B cell (primary cell): ENCODE measurements at places on chromosomes 16 and 17. TPM values are rescaled to one million over a fixed set of nuclear protein-coding genes. Genes with fewer than 3 reads are reported as not detected.
A peak's percentile ranks its signal among the peaks of the same experiment; 100 is the strongest.

The HOXB9 gene
- not detected in 2 replicates for total RNA-seq

The TBC1D26 gene
- 0.46 TPM in 1 of 2 replicates, not detected in the other for total RNA-seq

The ENPP7 gene
- 6.7 and 7.8 TPM in 2 replicates for total RNA-seq

The RPA1 gene
- total RNA-seq = 74.2 and 94.5 TPM in 2 replicates

The CACNG3 gene
- not detected in 2 replicates for total RNA-seq

DNA sequence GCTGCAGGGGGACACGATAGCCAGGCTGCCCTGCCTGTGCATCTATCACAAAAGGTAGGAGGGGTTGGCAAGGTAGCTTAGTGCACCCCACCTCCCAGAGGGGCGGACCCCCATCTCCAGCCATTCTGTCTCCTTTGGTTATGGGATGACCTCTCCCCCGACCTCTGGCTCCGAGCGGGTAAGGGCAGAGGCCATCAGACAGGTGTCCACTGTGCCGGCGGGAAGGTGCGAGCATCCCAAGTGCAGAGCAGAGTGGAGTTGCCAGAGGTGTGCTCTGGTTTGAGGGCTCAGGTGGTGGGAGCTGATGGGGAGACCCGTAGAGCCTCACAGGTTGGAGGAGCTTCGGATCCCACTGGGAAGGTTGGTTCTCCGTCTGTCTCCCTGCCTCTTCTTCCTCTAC lies 11.7 kb downstream of the LDHD start:
- DNase-seq = no peak

DNA sequence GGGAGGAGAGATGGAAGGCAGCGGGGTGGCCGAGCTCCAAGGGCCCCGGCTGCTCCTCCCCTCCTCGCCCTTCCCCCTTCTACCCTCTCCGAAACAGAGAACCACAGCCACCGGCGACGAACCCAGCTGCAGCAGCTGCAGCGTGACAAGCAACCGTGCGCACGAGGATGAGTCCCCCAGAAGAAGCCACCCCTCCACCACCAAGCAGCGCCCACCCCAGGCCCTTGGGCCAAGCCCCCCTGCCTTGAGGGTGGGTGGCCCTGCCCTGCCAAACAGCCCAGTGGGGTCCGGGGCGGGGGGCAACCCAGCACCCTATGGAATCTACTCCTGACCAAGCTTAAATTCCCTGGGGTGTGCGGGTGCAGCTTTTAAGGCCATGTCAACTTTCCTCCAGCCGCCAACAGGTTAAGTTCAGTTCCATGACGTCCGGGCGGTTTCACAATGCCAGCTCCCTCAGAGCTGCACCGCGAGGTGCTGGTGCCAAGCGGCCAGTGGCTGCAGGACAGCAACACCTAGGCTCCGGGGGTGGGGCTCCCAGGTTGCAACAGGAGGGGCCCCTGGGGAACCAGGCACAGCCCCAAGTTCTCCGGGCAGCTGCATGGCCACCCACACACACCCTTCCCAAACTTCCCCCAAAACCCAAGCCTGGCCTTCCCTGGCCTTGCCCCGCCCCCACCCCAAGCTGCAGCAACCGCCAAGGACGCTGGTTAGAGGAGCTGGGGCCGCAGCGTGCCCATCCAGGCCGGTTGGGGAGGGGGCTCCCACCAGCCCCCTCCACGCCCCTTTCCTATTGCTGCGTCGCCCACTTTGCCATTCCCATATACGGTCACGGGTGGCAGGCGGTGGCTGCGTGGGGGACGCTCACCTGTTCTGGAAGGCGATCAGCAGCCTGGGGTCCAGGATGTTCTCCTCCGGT lies 2.0 kb downstream of the CBX4 start:
- peak; percentile 80 for DNase-seq

- DNase-seq = no peak
Observed at GRCh38 chr17:43560461-43561427, 14.6 kb upstream of the ETV4 start.

DNA sequence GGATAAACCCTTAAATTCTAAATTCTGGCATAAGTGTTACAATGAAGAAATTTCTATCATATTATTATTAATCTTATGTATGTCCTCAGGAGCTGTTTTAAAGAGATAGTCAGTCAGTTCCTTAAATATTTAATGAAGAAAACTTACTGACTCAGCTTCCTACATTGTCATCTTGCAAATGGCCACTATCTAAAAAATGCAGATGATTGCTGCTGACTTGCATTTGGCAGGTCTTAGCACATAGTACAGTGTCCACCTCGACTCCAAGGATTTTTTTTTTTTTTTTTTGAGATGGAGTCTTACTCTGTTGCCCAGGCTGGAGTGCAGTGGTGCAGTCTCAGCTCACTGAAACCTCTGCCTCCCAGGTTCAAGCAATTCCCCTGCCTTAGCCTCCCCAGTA lies 55.1 kb upstream of the CORO6 start:
- DNase-seq = no peak

DNA sequence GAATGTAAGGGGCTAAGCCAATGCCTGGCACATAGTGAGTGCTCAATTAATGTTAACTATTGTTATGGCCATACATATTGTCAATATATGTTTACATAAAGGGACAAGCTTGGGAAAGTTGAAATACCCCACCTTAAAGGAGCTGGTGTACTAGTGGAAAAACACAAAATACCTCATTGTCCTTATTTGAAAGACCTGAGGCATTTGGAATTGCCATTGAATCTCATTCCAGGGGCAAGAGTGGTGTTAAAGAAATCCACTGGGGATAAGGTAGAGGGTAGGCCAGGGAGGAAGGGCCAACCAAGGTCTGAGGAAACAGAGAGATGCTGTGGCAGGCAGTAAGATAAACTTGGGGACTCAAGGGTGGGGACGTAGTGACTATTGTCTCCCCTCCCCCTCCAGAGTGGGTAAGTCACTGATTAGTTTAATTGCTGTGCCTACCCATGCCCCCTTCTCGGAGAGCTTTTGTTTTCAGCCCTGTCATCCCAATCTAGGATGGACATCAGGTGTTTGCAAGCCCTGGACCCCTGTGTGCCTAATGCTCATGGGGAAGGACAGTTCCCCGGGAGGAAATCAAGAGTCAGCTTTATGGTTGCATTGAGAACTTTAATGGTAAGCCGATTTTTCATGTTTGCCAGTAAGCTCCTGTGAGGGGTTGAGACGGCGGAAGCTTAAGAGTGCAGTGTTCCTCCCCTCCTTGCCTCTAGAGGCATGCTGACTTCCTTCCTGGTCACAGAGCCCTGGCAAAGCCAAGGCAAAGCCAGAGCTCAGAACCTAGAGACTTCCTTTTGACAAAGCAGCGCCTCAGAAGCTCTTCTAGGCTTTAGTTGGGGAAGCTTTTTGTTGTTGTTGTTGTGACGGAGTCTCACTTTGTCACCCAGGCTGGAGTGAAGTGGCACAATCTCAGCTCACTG lies 2.5 kb upstream of the HEATR9 start:
- peak; percentile 12 for DNase-seq

- no peak for DNase-seq
Observed at GRCh38 chr16:74500907-74501306, 79.6 kb upstream of the CLEC18B start.

GRCh38 chr16:70508752-70509151 lies 14.6 kb downstream of the COG4 start:
- DNase-seq = peak; percentile 39

GRCh38 chr17:80169784-80170500 lies at the start of gene CARD14:
Gene CARD14, plus strand, starts transcription at chr17:80170030. Its CDS starts 11,409 bp downstream, at chr17:80181439.
- no peak for DNase-seq

- DNase-seq = no peak
Observed at GRCh38 chr17:40850293-40850972, 16.6 kb downstream of the KRT12 start.

GRCh38 chr16:77897831-77898605 lies 109.7 kb downstream of the VAT1L start:
- no peak for DNase-seq

DNA sequence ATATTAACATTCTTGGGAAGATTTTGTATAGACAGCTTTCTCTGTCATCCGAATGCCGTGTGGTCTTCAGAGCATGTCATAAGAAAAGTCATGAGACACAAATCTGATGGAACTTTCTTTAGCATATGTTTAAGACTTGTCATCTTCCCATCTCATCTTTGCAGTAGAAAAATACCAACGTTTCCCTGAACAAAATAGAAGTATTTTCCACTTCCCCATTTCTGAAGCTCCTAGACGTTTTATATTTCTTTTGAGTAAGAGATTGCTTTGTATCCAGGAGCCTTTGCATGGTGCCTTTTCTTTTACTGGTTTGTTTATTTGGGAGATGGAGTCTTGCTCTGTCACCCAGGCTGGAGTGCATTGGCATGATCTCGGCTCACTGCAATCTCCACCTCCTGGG lies 235.1 kb downstream of the PRKCA start:
- DNase-seq = no peak

DNA sequence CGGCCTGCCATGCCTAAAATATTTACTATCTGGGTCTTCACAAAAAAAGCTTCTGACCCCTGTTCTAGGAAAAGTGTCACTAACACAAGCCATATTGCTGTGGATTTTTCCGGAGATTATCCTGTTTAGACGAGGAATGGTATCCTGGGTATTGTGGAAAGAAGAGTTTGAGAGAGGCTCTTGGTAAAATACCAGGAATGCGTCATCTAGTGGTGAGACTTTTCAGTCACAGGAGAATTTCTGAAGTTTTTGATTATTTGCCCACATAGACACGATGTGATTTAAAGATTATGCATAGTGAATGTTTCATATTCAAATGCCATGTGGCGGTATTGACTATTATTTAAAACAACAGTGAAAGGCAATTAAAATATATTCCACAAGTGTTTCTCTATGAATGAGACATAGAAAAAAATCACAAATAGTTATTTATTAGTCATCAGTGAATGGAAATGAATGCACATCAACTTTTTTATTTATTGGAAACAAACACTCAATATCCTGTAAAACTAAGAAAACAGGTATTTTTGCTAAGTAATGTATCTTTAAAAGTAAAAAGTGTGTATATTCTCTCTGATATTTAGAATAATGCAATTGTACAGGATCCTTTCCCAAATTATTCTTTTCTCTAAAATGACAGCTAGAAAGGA lies 7.8 kb downstream of the KRT28 start:
- DNase-seq = peak; percentile 25

GRCh38 chr17:39647256-39647655 lies 10.3 kb downstream of the STARD3 start:
- no peak for DNase-seq

DNA sequence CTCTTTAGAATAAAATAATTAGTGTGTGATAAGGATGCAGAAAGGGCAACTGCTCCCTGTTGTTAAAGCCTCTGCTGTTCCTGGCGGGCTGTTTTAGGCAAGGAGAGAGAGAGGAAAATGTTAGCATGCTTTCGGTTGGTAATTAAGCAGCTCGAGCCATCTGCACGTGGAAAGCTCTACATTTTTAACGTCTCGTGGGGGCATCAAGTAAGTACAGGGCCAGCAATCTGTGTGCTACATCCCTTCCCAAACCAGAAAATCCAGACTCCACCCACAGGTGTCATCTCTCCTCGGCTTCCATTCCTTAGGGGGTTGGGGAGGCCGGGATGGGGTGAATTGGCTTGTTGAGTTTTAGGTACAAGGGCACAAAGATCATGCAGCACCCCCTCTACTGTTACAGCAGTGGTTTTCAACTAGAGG lies 62.4 kb upstream of the MARCHF10 start:
- no peak for DNase-seq

DNA sequence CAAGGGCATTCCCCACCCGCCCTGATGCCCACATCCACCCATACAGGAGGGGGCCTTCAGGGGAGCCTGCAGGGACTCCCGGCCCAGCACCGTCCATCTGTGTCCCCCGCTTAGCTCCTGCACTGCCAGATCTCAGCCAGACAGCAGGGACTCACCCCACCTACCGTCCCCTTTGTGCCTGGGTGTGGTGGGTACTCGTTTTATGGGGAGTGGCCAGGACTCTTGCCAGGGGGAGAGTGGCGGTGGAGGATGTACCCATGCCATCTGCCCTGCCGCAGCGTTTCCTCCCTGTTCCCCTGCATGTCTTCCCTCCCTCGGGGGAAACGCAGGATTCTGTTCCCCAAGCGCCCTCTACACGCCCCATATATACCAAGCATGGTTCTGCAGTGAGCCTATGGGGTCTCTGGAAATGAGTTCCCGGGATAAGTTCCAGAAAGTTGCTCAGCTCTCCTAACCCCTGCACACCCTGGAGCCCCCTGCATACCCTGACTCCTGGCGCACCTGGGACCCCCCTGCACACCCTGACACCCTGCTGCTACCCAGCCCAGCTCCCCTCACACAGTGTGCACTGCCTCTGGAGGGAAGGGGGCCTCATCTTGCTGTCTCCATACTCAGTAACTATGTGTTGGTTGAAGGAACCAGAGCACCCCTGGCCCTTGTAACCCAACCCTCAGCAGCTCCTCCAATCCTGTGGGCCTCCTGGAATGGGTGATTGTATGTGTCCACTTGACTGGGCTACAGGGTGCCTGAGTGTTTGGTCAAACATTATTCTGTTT lies 4.2 kb upstream of the MAFG start:
- DNase-seq = no peak

DNA sequence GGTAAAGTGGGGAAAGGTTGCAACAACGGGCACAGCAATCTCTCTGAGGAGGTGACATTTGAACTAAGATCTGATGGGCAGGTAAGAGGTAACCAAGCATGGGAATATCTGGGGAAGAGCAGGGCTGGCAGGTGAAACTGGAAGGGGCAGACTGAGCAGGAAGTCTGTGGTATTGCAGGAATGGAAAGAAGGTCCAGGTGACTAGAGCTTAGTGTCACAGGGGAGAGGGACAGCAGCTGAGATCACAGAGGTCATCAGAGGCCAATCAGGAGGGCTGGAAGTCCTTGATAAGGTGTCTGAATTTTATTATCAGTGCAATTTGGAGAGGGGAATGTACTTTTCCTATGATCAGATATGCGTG lies 73.3 kb upstream of the DHX40 start:
- no peak for DNase-seq

DNA sequence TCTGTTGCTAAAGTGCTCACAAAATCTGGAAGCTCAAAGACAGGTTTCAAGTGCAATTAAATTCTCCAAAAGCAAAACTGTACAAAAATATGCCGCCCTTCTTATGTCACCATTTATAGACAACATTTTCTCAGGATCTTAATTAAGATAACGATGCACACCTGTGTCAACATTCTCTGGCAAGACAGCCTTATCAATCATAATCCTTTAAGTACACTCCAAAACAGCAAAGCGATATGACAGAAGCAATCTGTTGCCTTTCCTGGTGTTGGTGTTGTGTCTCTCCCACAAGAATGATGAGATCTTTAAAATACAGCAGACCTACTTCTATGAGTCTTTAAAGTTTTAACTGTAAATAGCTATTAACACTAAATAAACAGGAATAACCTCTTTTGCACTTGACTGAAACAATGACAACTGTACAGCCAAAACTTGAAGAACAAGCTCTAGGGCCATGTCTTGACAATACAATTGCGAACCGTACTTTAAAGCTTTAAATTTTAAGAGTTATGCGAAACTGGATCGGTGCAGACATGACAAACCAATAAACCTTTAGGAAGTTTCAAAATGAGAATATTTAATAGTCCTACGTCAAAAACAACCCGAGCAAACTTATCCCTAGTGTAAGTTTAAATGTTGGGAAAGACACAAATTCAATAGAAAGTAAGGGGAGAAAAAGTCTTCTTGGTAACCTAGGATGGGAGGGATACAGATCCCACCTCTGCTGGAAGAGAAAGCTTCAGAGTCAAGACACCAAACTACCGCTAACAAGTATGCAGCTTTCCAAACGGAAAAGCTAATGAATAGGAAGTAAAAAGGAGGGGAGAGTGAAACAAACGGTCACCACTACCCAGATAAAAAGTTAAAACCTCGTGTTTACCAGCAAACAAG lies 3.3 kb upstream of the IRX5 start:
- peak; percentile 4 for DNase-seq

- no peak for DNase-seq
Observed at GRCh38 chr17:81500047-81500446, 12.6 kb downstream of the ACTG1 start.
